ENCODE measurements at places on chromosomes 6 and 20. TPM values are rescaled to one million over a fixed set of nuclear protein-coding genes. Genes with fewer than 3 reads are reported as not detected.
A peak's percentile ranks its signal among the peaks of the same experiment; 100 is the strongest.

DNA sequence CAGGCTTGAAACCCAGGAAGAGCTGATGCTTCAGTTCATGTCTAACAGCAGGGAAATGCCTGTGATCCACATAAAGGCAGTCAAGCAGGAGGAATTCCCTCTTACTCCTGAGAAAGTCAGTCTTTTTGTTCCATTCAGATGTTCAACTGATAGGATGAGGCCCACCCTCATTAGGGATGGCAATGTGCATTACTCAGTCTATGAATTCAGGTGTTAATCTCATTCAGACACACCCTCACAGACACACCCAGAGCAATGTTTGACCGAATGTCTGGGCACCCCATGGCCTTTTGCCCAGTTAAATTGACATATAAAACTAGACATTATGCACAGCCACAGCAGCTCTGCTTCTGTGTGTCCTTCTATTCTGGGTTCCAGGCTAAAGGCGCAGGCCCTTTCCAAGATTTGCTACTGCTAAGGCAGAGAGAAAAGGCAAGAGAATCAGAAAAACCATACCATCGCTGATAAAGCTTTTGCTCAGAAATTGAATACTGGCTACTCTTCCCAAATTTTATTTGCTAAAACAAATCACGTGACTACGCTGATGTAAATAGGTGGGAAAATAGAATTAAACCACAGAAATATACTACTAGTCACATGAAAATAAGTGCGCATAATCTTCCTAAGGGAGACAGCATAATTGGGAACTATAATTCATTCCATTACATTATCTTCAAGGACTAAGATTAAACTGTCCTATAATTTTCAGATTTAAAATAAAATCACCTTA lies 625.0 kb upstream of the MAN1A1 start:
- H3K27me3 ChIP-seq: no peaks in the 10 kb centered on the region
- no peaks in the 10 kb centered on the region for H3K36me3 ChIP-seq
- H3K27ac ChIP-seq: no peak overlapping the region
- peaks cover 4% of the 10 kb centered on the region for H3K4me1 ChIP-seq
- H3K4me3 ChIP-seq: no peak overlapping the region

DNA sequence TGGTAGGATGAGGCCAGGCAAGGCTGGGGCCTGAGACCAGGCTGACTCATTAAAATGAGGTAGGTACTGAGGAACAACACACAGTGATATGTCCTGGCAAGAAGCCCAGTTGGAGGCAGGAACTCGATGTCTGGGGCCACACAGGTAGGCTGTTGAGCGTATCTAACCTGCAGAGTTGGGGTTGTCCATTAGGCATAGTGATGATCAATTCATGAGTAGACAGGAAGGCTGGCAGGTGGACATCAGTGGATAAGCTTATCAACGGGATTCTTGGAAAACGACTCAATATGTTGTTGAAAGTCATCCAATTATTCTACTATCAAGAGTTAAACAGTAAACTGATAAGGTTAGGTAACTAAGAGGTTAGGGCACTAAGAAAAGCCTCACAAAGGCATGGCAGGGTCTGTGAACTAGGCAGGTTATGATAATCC lies 193.2 kb upstream of the COL21A1 start:
- DNase-seq: no peak
- H3K27me3 ChIP-seq: peaks cover 38% of the 10 kb centered on the region
- no peaks in the 10 kb centered on the region for H3K4me1 ChIP-seq
- no peak overlapping the region for H3K4me3 ChIP-seq
- no peaks in the 10 kb centered on the region for H3K36me3 ChIP-seq
- H3K27ac ChIP-seq: no peak overlapping the region

DNA sequence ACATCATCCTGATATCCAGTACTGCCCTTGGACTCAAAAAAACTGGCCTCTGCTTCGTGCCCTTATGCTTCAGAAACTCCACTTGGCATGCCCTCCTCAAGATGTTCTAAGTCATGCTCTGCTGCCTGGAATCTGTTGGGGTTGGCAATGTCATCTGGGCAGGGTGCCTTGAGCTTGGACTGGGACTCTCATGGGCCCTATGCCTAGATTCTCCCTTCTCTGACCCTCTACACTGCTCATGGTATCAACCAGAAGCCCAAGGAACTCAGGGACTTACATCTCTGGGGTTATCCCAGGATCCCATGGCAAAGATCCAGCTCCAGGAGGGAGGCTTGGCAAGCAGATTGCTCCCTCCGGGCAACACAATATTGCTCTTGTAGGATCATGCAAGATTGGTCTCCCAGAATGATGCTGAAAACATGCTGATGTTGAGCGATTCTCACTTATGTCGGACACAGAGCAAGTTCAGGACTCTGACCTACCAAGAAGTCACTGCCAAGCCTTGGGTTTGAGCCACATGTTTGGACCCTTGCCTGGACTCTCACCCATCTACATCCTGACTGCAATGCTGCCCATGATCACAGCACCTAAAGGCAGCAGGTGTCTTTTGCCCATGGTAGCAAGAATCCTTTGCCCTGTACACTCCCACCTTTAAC lies 88.8 kb downstream of the ADAT2 start:
- DNase-seq: no peak
- H3K27me3 ChIP-seq: no peaks in the 10 kb centered on the region

DNA sequence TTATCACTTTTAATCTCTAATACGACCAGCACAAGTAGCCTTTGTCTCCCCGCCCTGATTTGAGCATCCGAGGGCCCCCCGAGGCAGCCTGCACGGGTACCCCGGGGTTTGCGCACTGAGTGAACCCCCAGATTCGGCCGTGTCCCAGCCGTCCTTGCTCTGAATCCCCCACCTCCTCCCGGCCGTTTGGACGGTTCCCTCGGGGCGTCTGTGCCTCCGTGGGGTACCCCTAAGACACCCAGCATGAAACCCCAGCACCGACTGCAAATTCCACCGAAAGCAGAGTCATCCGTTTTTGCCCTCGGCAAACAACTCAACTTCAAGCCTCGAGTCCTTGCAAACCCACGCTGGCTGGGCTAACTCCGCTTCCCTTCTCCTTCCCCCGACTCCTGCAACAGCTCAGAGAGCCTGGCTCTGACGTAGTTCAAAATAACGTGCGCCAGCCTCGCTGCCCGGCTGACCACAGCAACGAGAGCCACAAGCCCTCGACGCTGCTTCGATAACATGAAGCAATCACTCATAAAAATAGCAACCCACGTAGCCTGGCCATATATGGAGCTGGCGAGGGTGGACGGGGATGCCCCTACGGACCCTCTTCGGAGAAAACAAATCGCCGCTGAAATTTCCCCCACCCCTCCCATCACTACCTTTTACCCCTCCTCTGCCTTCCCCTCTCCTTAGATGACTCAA lies 764 bp upstream of the SNAP25 start:
- H3K27me3 ChIP-seq: peaks cover 70% of the 10 kb centered on the region
- no peaks in the 10 kb centered on the region for H3K4me1 ChIP-seq
- no peak overlapping the region for H3K27ac ChIP-seq

DNA sequence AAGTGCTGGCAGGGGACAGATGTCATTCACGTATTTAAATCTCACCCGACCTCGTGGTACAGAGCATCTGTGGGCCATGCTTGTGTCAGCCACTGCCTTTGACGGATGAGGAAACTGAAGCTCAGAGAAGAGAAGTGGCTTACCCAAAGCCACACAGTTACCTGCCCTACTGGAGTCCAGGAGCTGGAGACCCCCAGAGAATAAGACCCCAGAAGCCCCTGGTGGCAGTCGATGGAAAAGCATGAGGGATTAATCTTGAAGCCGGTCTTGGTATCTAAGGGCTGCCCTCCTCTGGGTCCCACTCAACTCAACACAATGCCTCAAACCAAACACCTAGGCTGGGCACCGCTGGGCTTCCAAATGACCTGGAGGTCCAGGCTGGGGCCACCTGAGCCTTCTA lies 83.1 kb downstream of the GRM4 start:
- DNase-seq: peak; percentile 72
- H3K4me3 ChIP-seq: no peak overlapping the region
- H3K27ac ChIP-seq: no peak overlapping the region
- H3K27me3 ChIP-seq: no peaks in the 10 kb centered on the region
- H3K36me3 ChIP-seq: no peaks in the 10 kb centered on the region
- H3K4me1 ChIP-seq: no peaks in the 10 kb centered on the region

GRCh38 chr6:43773050-43773979 lies 3.3 kb downstream of the VEGFA start:
- H3K27ac ChIP-seq: no peak overlapping the region
- H3K4me3 ChIP-seq: peak overlapping the region; percentile 96
- peak; percentile 83 for DNase-seq
- H3K27me3 ChIP-seq: no peaks in the 10 kb centered on the region

DNA sequence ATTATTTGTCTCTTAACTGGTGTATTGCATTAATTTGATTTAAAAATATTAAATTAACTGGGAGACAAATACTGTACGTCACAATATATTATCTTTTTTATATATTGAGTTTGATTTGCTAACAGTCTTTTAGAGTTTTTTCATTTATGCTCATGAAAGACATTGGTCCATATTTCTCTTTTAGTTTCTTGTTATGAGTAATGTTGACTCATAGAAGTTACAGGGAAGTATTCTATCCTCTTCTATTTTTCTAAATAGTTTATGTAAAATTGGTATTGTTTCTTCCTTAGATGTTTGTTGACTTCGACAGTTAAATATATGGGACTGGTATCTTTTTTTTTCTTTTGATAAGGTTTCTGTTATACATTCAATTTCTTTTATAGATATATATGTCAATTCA lies 1115.6 kb upstream of the CITED2 start:
- no peaks in the 10 kb centered on the region for H3K36me3 ChIP-seq
- no peak for DNase-seq
- H3K4me1 ChIP-seq: no peaks in the 10 kb centered on the region

DNA sequence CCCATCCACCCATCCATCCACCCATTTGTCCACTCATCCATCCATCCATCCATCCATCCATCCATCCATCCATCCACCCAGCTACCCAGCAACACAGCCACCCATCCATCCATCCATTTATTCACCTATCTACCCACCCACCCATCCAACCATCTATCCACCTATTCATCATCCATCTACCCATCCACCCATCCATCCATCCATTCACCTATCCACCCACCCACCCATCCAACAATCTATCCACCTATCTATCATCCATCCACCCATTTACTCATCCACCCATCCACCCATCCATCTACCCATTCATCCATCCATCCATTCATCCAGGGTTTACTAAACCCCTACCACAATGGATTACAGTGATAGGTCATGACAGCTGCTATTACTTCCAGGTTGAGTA lies 7.4 kb downstream of the SERPINB1 start:
- peaks cover 24% of the 10 kb centered on the region for H3K36me3 ChIP-seq
- no peaks in the 10 kb centered on the region for H3K27me3 ChIP-seq
- no peak overlapping the region for H3K4me3 ChIP-seq
- H3K27ac ChIP-seq: no peak overlapping the region
- no peaks in the 10 kb centered on the region for H3K4me1 ChIP-seq
- no peak for DNase-seq

DNA sequence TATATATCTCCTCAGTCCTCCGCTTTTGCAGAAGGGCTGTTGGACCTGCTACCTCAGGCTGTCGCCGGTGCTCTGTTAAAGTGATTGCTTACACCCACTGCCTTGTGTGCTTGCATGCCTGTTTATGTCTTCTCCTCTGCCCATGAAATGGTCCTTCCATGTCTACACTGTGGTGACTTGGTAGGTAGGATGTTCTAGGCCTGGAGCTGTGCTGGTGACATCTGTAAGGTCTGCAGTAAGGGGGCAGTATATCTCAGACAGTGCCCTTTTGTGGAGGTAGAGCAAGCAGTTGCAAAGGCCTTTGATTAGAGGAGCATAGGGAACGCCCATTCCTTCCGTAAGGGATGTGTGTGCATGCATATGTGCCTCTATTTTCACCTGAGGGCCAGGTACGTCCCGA lies 40.3 kb downstream of the VAPB start:
- no peaks in the 10 kb centered on the region for H3K27me3 ChIP-seq
- H3K36me3 ChIP-seq: peaks cover 42% of the 10 kb centered on the region

- H3K27me3 ChIP-seq: no peaks in the 10 kb centered on the region
- H3K4me1 ChIP-seq: no peaks in the 10 kb centered on the region
- H3K27ac ChIP-seq: no peak overlapping the region
- no peak for DNase-seq
These were observed 200.6 kb downstream of the GMPR start for GRCh38 chr6:16438718-16439591.

DNA sequence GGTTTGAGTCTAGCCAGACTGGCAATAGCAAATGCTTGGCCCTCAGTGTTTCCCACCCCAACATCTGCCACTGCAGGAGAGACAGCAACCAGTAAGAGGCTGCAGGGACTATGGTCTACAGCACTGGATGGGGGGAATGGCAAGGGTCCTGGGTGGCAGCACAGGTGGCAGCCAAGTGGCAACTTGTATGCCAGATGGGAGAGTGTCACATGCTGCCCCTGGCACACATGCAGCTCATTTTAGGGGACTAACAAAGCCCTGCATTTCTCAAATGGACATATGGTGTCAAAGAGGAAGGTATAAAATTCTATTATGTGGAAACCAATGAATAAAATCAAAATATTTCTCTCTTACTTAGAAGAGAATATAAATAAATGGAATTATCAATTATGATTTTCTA lies 298.7 kb upstream of the MARCKS start:
- H3K36me3 ChIP-seq: no peaks in the 10 kb centered on the region
- H3K27ac ChIP-seq: no peak overlapping the region
- no peaks in the 10 kb centered on the region for H3K27me3 ChIP-seq
- H3K4me3 ChIP-seq: no peak overlapping the region
- DNase-seq: no peak
- H3K4me1 ChIP-seq: no peaks in the 10 kb centered on the region

Gene TM9SF4
- total RNA-seq: 92.6 TPM

Gene OR12D1
- not detected for total RNA-seq

Gene MRPS18B
- 40.2 TPM for total RNA-seq

Gene TNFRSF6B
- total RNA-seq: not detected

Gene GDAP1L1
- total RNA-seq: 1.9 TPM

Gene RPS21
- total RNA-seq: 1,460 TPM

Gene SMIM26
- 67.6 TPM for total RNA-seq

Measured in endodermal cell (in vitro differentiated cells).